ENCODE measurements at places on chromosomes 1 and 21. TPM values are rescaled to one million over a fixed set of nuclear protein-coding genes. Genes with fewer than 3 reads are reported as not detected.

GRCh38 chr21:38165466-38166172 is 91.2 kb upstream of the KCNJ15 start:
- DNase-seq = no peak

DNA sequence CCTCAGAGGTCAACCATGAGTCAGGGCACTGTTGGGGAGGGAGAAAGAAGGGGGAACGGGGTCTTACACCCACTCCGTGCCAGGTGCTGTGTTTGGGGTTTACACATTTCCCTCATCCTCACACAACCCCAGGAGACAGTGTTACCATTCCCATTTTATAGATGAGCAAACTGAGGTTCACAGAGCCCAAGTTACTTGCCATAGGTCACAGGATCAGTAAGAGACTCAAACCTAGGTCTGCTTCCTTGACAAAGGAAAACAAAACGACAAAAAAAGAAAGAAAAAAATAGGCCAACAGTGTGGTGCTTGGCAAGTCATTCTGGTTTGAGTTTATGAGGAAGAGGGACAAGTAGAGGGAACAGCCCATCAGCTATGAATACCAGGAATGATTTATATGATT is 16.3 kb upstream of the CDCP2 start:
- DNase-seq = no peak

PKLR gene
- not detected for total RNA-seq

SLAMF9 gene
- not detected for total RNA-seq

PROK1 gene
- 1.6 TPM for total RNA-seq

Measured in M059J (cell line).